ENCODE measurements at places on chromosomes 6 and 20.

DNA sequence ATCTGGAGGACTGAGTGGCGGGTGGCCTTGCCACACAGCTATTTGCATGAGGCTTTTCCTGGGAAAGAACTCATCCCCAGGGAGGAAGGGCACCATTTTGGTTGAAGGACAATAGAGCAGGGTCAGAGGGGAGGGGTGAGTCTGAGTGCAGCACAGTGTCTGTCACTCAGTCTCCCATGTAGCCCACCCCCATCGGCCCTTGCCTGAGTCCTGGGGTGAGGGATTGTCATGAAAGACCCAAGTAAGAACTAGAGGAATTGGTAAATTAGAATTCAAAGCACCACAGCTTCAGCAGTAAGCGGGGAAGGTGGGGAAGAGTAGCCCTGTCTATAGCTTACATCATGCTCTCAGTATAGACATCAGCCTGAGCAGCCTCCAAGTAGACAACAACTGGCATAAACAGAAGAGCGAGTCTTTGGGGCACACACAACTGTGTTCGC lies 90.4 kb upstream of the TMEM30A start:
- no peak for DNase-seq

- DNase-seq: no peak
Measured at GRCh38 chr6:129565811-129566210, 144.2 kb downstream of the ARHGAP18 start.

DNA sequence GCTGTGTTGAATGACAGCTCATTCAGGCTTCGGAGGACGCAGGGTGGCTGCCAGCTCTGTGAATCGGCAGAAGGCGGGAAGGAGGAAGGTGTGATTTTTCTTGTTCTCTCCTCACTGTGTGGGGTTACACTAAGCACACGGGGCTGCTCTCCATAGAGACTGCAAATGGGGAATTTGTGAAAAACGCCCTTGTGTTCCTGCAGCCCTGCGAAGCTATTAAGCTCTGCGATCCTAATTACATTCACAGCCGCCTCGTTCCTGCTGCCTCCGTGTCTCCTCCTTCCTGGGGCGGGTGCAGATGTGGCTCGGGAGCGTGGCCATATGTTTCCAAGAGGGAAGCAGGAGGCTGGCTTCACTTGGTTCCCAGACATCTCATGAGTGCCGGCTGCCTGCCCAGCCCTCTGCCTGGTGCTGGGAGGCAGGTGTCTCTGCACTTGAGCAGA lies 124.0 kb downstream of the TOX2 start:
- DNase-seq: peak; percentile 59

DNA sequence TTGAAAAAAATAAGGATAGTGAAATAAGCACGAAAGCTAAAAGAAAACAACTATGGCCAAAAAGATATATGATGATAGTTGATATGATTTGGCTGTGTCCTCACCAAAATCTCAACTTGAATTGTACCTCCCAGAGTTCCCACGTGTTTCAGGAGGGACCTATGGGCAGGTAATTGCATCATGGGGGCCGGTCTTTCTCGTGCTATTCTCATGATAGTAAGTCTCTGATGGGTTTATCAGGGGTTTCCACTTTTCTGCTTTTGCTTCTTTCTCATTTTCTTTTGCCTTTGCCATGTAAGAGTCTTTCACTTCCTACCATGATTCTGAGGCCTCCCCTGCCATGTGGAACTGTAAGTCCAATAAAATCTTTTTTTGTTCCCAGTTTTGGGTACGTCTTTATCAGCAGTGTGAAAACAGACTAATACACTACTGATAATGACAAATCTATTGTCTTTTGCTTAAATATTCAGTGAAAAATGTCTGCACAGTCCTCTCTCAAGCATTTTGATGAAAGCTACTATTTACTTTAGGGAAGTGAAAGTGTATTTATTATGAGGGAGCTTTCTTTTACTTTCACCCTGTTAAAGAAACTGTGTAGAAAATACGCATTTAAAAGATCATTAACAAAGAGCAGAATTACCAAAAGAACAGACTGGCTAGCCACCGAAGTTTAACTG lies 389.1 kb downstream of the HTR1B start:
- DNase-seq: no peak

GRCh38 chr6:80442366-80442765 lies 335.9 kb downstream of the BCKDHB start:
- no peak for DNase-seq

DNA sequence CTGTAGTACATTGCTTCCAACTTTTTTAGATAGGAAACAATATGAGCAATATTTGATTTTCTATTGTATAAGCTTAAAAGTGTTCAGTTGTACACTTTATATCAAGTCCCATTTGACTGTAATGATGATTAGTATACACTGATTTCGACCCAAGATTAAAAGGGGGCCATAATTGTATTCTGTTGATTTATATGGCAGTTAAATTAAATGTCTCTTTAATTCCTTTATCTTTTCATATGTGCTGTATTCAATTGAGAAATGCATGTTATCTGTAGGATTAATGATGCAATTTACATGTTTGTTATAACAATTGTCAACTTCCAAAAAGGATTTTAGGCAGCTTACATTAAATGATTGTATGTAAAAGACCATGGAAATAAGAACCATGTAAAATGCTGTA lies 317.5 kb downstream of the CDKAL1 start:
- DNase-seq: no peak

DNA sequence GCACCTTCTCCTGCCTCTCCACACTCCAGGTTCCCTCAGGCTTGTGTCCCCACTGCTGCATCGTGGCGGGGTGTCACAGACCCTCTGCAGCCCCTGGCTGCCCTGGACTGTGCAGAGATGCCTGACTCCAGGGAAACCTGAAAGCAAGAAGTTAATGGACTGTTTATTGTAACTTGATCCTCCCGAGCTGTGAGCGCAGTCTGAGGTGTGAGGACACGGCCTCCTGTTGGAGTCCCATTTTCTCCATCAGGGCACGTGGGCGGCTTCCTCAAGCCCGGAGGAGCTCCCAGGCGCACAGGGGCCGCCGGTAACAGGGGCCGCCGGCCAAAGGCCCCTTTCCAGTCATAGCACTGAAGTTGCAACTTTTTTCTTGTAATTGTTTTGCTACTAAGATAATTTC lies 16.9 kb downstream of the RBM38 start:
- DNase-seq: no peak

GRCh38 chr20:56582542-56582941 lies 46.6 kb upstream of the TFAP2C start:
- DNase-seq: no peak

GRCh38 chr20:42688576-42688975 lies 501.1 kb downstream of the PTPRT start:
- no peak for DNase-seq

- no peak for DNase-seq
Measured at GRCh38 chr20:54228841-54229240, 21.0 kb downstream of the PFDN4 start.

GRCh38 chr6:131490441-131490840 lies 82.6 kb upstream of the ARG1 start:
- no peak for DNase-seq

GRCh38 chr6:73943411-73943810 lies 247.4 kb downstream of the CD109 start:
- DNase-seq: no peak

GRCh38 chr6:8352335-8352965 lies 82.9 kb downstream of the SLC35B3 start:
- no peak for DNase-seq

Measured in frontal cortex (tissue), 4 donors.